Choroid plexus epithelial cell (primary cell): ENCODE measurements at places on chromosomes 3 and 15.

- DNase-seq, result no peak
Measured at GRCh38 chr3:69297501-69297900, 88.4 kb downstream of the FRMD4B start.

GRCh38 chr15:60899322-60899966, 329.7 kb downstream of the RORA start:
- no peak for DNase-seq

GRCh38 chr3:146133441-146133840, 27.5 kb downstream of the PLOD2 start:
- peak; percentile 71 for DNase-seq

GRCh38 chr3:183581496-183582155, 26.1 kb upstream of the KLHL6 start:
- no peak for DNase-seq

DNA sequence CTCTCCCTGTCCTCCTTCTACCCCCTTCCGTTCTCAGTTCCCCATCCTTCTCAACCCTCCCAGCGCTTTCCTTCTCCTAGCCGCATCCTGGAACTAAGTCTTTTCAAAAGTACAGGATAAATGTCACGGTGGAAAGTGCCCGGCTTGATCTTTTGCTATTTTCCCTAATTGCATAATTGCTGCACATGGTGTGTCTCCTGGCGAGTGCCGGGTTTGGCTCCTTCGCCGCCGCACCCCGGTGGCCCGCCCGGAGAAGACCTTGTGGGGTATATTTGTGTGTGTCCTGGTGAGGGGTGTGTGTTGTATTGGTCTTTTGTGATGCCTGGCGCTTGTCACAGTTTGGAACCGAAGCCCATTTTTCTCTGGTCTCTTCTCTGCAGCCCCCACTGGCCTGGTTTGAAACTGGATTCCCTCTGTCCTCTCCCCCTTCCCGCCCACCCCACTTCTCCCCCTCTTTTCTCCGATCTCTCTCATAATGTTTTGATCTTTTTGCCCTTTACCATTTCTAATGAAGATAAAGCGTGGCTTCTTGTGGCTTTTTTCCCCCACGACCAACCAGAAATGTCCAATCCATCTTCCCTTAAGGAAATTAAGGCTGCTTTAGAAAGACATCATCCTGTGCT, 692 bp downstream of the UBE2E2 start:
- DNase-seq, result peak; percentile 23

GRCh38 chr3:108324177-108324576, 27.8 kb downstream of the HHLA2 start:
- DNase-seq, result no peak

GRCh38 chr3:47416041-47416440, 35.2 kb downstream of the PTPN23 start:
- DNase-seq, result no peak

GRCh38 chr3:78426454-78426853, 1341.3 kb downstream of the ROBO1 start:
- no peak for DNase-seq

DNA sequence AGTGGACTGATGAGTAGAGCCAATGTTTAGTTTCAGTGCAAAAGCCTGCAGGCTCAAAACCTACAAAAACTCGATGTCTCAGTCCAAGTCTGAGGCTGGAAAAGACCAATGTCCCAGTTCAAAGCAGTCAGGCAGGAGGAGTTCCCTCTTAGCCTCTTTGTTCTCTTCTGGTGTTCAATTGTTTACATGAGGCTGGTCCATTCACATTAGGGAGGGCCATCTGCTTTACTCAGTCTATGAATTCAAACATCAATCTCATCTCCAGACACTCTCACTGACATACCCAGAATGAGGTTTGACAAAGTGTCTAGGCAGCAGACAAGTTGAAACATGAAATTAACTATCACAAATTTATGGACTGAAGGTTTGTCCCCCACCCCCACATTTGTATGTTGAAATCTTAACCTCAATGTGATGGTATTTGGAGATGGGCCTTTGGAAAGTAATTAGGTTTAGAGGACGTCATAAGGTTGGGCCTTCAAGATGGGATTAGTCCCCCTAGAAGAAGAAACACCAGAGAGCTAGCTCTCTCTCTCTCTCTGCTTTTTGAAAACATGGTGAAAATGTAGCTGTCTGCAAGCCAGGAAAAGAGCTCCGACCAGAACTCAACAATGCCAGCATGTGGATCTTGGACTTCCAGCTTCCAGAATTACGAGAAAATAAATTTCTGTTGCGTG, 438.5 kb upstream of the RGMA start:
- DNase-seq, result no peak

- no peak for DNase-seq
Measured at GRCh38 chr3:107384907-107385306, 7.7 kb downstream of the CCDC54 start.

DNA sequence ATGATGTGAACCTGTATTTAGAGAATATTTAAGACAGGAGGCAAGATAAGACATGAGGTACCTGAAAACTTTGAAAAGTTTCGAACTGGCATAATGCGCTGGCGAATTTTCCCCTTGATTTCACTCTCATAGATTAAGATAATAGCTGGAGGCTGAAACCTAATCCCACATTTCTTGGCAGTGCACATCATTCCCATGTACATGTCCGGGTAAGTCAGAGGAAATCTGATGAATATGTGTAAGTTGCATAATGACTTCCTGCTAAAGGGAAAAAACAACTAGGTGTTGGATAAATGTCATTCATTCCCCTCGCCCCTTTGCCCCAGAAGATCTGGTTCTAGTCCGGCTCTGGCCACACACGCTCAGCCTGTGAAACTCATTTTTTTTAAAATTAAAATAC, 3.6 kb downstream of the CEP19 start:
- DNase-seq, result peak; percentile 24

DNA sequence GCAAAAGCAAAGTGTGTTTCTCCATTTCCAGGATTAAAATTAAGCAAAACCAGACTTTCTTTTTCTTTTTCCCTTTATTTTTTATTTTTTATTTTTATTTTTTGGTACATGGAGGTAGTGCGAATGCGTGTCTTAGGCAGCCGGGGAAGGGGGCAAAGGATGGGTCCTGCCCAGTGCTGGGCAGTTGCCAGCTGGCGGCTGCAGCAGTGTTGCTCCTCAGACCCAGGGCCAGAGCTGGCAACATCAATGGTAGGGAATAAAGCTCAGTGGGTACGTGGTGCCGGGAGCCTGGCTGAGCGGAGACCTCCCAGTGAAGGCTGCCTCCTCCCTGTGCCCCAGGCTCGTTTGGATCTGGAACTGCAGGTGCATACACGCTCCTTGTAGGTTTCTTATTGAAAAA, 46.3 kb downstream of the POLR2M start:
- DNase-seq, result no peak

DNA sequence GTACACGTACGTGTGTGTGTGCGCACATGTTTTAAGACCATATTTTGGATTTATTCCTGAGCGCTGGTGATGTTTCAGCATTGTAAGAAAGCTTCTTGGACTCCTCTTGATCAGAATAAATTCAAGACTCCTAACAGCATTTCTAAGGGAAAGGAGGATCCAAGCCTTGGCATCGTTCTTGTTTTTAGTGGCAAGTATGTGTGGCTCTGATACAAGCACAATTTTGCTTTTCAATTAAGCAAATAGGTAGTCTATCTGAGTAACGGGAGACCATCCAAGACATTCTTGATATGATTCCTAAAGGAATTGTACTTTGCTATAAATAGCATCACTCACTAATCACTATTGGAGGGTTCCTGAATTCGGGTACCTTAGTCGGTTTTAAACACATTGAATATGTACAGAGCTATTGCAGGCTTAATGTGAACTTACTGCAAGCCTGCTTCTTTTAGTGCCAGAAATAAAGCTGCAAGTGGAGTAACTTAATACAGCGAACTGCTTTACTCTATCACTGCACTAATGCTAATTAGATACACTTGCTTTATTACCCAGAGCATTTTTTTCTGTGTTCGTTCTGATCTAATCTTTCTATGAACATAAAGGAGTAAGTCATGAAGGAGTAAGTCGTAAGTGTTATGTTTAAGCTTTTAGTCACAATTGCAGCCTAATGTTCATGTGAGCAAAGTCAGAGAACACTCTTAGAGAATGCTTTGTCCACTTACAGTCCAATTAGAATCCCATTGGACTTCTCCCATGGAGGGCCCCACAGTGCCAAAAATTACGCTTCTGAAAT, 186.3 kb downstream of the MCTP2 start:
- DNase-seq, result no peak

DNA sequence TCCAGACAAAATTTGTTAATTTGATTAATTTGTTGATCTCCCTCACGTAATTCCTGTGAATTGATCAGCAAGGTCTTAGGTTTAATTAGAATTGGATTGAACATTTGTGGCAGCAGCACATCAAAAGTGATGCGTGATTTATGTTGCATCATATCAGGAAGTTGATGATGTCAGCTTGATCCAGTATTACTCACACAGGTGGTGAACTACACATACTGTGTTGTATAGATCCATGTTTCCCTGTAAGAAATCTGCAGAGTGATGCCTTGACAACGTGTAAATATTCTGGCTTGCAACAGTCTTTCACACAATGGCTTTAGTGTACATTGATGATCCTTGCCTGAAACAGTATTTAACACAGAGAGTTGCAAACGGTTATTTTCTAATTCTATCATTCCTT, 200.4 kb downstream of the ADAMTSL3 start:
- DNase-seq, result peak; percentile 60

DNA sequence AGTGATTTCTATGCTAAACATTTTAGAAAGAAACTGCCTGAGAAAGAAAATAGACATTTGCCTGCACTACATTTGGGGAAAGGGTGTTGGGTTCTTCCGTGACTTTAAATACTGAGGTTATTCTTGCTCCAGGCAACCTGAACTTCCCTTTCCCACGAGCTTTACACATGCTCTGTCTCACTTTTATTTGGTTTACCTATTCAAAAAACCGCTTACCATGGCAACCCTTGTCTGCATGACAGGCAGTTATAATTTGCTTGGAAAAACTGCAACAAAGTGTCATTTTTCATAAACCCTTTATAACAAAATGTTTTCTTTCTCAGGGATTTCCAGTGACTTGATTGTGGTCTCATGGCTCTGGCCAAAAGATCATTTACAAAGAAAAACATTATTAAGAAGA, 416.3 kb upstream of the MEIS2 start:
- no peak for DNase-seq

GRCh38 chr3:31968927-31969418, 12.1 kb downstream of the OSBPL10 start:
- peak; percentile 95 for DNase-seq

GRCh38 chr15:57114070-57114469, 195.6 kb downstream of the TCF12 start:
- peak; percentile 85 for DNase-seq

- peak; percentile 52 for DNase-seq
Measured at GRCh38 chr3:62332835-62333244, 40.5 kb downstream of the FEZF2 start.

DNA sequence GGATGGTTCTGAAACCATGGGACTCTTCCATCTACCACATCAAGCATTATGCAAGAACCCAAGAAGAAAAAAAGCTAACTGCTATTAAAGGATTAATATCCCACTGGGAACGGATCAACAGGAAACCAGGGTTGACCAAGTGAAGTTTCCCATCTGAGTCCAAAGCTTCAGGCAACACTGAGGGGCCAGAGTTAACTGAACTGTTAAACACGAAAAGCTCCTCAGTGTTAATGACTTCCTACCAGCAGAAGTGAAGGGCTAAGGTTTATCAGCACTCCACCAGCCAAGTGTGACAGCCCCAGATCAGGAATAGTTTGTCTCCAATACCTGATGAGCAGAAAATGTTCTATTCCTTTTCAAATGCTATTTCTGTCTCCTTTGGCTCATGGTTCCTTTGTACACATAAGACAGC, 36.7 kb downstream of the PTPN9 start:
- DNase-seq, result peak; percentile 58

- no peak for DNase-seq
Measured at GRCh38 chr15:33190539-33190938, 4.0 kb downstream of the FMN1 start.

GRCh38 chr15:72722071-72722696, 36.2 kb downstream of the BBS4 start:
- DNase-seq, result peak; percentile 88

- no peak for DNase-seq
Measured at GRCh38 chr15:33402600-33402999, 91.8 kb downstream of the RYR3 start.

- no peak for DNase-seq
Measured at GRCh38 chr3:50830451-50830850, 155.7 kb downstream of the DOCK3 start.

- no peak for DNase-seq
Measured at GRCh38 chr3:59412516-59412915, 362.7 kb upstream of the CFAP20DC start.

DNA sequence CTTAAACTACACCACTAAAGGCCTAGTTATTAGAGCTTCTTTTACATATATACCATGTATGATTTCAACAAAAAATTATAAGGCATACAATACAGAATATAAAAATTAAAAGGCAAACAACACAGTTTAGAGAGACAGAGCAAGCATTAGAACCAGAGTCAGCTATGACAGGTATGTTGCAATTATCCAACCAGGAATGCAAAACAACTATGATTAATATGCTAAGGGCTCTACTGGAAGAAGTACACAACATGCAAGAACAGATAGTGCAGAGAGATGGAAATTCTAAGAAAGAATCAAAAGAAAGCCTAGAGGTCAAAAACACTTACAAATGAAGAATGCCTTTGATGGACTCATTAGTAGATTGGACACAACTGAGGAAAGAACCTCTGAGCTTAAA, 39.6 kb downstream of the CCDC54 start:
- DNase-seq, result peak; percentile 83

DNA sequence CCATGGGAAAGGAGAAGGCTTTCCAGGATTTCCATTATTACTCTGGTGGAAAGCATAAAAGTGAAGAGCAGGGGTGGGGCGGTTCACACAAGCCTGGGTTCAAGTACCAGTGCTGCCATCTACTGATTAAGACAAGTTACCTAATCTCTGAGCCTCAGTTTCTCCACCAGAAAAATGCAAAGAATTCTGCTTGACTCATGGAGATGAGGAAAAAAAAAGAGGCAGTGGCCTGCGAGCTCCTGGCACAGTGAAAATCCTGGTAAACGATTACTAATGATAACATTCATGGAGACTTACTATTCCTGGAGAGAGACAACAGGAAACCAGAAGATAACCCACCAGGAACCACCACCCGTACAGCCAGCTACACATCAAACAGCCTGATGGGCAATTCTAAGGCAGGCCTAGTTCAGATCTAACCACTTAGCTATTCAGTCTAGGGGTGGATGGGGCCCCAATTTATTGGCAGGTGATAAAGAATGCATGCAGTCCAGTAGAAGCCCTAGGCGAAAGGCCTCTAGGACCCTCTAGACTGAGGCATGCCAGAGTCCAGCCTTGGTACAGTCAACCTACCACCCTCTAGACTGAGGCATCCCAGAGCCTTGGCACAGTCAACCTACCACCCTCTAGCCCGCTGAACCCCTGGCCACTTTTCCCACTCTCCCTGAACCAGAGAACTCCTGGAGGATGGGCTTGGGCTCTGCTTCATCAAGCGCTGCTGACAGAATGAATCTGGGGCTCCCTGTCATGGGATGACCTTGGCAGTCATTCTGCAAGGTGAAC, 2.5 kb downstream of the AMOTL2 start:
- DNase-seq, result peak; percentile 51
